ENCODE measurements at places on chromosomes 5 and 9.

GRCh38 chr5:81292130-81292529 is 9.3 kb upstream of the ZCCHC9 start:
- DNase-seq = no peak

DNA sequence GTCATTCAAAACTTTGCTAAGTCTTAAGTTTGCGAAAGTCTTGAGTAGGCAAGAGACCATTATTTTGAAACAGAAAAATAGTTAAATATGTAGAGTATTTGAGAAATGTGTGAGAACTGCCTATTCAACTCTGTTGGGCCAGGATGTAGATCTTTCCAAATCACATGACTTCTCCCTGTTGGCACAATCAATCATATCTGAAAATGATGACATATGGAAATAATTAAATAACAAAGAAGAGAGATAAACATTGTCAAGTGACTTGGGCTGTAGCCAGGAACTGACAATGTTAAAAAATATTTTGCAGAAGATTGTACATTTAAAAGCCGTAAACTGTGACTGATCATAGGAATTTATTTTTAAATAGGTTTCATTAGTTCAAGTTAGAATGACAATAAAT is 104.6 kb upstream of the IL6ST start:
- no peak for DNase-seq

DNA sequence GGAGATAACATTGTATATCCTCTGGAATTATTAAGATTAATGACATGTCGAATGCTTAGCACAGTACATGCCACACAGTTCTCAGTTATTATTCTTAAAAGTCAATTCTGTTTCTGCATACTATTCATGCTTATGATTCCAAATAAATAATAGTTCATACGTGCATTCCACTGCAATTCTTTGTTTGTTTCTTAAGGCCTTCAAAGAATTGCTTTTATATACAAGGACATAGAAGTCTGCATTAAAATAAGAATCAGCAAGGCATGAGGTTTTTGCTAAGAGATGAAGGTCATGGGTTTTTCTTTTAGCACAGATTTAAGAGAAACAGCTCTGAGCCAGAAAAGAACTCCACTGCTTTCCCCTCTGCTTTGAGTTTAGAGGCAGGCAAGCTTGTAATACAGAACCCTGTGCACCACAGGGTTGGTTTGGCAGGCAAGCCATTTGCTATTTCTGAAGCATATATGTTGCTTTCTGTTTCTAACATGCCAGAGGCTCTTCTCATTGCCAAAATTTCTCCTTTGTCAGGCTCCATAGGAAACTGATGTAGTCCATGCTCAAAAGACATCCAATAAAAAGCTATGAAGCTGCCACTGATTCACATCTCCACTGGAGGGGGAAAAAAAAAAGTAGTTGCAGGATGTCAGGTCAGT is 420.6 kb upstream of the TYRP1 start:
- no peak for DNase-seq

- DNase-seq = peak; percentile 32
Observed at GRCh38 chr5:50751064-50751657, 84.7 kb downstream of the PARP8 start.

DNA sequence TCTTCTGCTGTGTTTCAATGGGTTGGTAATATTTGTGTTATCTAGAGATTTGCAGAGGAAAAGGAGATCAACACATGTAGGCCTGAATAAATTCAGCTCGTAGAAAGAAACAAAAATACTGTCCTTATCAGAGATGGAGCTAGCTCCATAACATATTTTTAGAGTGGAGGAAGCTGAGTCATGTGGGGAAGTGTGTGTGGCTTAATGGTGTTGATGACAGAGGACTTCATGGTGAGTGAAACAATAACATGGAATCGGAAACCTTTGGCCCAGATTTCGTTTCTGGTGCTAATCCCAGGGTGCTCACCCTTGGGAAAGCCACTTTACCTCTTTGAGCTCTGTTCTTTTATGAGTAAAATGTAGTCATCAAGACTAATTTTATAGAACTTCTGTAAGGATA is 825.0 kb downstream of the TLR4 start:
- no peak for DNase-seq

DNA sequence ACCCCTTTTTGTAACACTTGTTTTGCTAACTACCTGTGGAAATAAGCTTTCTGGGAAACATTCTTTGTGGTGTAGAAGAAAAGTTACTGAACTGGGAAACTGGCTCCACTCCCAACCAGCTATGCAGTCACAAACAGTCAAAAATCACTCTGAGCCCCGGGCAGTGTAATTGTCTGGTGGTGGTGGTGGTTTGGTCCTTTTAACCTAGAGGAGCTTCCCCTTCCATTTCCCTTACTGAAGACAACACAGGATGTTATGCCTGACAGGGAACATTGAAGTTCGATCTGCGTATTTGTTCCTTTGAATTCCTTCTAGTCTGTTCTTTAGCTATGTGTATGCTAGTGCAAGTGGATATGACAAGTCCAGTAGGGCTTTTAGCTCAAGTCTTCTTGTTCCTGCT is 56.8 kb upstream of the TBCA start:
- no peak for DNase-seq

- no peak for DNase-seq
Observed at GRCh38 chr5:40494631-40495236, 185.0 kb upstream of the PTGER4 start.

GRCh38 chr5:136084698-136085097 is 47.9 kb upstream of the SMAD5 start:
- no peak for DNase-seq

- DNase-seq = no peak
Observed at GRCh38 chr5:149801307-149801990, 71.3 kb downstream of the PPARGC1B start.

DNA sequence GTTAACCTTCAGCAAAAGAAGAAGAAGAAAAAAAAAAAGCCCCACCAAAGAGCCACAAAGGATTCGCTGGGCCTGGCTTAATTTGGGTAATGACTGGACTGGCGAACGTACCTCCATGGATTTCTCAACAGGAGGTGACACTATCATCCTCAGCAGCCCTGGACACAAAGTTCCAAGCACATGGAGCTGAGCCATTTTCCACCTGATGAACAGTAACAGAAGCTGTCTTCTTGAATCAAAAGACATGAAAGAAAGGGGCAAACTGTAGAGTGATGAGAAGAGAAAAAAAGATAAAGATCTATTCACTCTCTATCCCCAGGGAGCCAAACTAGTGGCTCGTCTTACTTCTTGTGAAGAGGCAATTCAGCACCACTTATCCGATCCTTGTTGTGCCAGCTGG is 150.2 kb upstream of the TRPM3 start:
- no peak for DNase-seq

DNA sequence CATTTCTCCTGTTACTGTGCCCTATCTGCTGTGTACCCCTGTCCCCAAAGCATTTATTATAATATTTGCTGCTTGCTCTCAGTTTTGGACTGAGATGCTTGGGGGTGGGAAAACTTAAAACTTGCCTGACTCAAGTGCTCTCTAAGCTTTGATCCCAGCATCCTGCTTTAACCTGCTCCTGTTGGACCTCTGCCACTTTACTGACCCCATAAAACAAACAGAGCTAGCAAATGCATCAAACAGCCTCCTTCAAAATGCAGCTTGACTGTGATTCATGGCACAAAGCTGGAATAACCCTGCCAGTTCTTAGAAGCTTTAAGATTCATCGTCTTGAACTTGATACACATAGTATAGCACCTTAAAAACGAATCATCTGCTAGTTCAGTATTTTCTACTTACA is 212.5 kb downstream of the DEPDC1B start:
- no peak for DNase-seq

DNA sequence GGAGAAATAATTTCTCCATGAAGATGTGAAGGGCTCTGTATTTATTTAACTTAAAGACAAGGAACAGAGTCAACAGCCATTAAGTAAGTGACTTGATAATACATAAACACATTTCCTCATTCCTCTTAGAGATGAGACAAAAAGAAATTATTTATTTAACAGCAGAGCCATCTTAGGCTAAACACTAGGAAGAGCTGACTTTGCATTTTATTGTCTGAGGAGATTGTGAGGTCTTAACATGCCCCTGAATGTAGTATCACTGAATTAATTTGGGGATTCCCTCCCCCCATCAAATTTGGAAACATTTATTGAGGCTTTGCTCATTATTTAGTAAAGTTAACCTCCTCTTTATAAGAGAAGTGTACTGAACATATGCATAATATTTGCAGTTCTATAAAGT is 35.2 kb downstream of the TAS2R1 start:
- no peak for DNase-seq

DNA sequence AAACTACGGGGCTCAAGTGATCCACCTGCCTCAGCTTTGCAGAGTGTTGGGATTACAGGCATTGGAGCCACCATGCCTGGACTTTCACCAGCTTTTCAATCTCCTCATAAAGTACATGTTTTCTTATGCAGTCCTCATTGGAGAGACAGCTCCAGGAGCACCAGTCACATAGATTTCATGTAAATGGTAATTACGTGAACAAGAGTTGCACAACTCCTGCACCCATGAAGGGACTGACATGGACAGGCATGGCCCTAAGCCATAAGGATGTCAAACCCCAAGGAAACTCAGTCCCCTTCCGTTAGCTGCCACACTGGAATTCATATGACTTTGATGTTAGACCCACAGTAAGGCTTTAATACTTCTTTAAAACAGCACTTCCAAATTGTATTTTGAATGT is 7.6 kb upstream of the ADGRV1 start:
- DNase-seq = no peak

GRCh38 chr9:36935768-36936497 is 98.1 kb downstream of the PAX5 start:
- DNase-seq = no peak

- DNase-seq = no peak
Observed at GRCh38 chr9:137222190-137223077, at the start of gene RNF208. Gene RNF208, minus strand, starts transcription at chr9:137222240. Its CDS starts 1,028 bp downstream, at chr9:137221212.

DNA sequence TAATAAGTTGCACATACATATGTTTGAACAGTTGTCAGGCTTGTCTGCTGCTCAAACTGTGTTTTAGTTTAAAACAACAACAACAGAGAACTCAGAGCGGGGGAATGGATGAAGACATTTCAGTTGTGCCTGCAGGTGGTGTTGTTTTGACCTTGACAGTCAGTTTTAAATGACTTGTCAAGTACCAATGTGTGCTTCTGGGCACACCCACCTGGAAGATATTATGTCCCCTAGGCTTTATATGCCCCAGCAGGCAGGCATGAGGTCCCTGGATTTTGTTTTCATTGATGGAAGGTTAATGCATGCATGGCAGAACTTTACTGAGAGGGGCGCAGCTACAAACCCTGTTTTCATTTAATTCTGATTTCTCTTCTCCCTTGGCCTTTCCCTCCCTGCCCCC is 84.6 kb downstream of the AOPEP start:
- DNase-seq = no peak

GRCh38 chr9:23747088-23748075 is 78.7 kb downstream of the ELAVL2 start:
- peak; percentile 26 for DNase-seq

DNA sequence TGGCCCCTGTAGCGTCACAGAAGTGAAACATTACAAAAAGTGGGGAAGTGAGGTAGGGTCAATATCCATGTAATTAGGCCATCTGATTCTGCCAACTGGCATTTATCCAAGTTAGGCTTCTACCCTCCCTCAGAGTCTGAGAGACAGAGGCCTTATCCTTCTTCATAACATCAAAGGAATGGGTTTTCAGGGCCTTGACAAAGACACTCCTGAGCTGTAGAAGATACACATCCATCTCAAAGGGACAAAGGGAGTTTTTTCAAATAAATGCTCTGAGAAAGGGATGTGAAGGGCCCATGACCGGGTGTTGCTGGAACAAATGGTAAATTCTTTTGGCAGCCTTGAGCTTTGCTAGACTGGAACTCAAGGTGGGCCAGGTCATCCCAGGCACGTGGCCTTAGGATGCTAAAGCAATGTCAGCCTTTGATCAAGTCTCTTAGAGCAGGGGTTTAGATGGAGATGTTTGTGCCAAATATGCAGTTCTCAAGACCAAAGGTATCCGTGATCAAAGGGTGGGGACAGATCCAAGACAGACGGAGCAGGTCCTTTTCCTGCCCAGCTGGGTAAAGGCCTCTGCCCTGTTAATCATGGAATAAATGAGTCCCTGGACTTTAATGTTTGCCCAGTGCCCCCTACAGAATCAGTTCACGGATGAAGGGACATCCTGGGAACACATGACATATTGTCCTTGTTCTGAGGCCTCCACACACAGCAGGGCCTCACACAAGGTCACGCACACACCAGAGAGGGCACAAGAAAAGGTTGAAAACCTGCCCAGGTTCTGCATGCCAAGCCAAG is 10.0 kb upstream of the FAM169A start:
- DNase-seq = no peak

DNA sequence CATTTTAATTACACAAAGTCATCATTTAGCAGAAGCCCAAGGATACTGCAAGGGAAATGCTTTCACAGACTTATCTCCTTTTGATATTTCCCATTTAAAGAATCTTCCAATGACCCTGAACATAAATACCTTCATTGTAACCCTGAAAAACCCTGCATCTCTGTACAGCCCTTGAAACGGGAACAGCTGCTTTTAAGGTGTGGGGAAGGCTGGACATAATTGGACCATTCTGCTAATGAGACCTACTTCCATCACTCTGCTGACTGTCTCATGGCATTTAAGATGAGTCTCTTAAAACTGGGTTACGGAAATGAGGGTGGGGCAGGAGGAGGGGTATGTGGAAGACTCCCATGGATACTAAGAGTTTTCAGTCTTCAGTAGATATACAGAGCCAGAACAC is 485.8 kb downstream of the BRINP1 start:
- no peak for DNase-seq

- no peak for DNase-seq
Observed at GRCh38 chr5:167029488-167029887, 1262.0 kb upstream of the WWC1 start.

DNA sequence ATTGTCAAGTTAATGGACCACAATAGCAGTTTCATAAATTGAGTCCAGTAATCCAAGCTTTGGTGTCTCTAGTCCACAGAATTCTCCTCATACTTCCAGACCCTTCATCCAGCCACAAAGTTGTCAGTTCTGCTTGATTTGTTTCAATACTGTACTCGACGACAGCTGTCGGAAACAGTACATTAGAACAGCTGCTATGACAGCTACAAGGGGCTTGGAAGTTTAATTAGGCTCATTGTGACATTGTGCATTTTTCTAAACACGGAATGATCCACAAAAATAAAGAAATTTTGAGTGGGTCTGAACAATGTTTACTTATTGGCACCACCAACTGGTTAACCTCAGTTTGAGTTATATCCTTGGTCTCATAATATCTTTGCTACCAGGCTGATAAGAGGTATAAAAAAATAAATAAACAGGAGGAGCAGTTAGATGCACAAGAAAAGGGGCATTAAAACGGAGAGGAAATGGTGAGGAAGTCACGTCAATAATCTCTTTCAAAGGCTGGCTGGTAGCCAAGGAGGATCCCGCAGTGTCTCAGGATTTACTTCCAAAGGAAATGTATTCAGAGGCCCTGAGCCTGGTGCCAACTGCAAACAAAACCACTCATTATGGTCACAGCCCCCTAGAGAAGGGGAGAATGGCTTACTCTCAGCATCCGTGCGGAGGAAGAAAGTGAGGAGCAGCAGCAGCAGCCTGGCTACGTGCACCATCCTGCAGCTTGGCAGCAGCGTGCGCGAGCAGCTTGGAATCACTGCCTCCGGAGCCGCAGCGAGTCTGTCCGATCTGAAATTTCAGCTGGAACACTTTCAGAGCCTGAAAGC is 933.8 kb upstream of the DMAC1 start:
- DNase-seq = peak; percentile 72

GRCh38 chr9:91185193-91185886 is 176.4 kb downstream of the AUH start:
- no peak for DNase-seq

- DNase-seq = no peak
Observed at GRCh38 chr9:135885100-135885853, 22.1 kb downstream of the CAMSAP1 start.

All from NCI-H1694 treated with DMSO at 0.1 percent for 48 hours (cell line).